Stimulated activated CD4-positive, alpha-beta T cell treated with anti-CD3 and anti-CD28 coated beads, Interleukin-2, amount 100 ng/mL, for 4 hours (primary cell): ENCODE measurements at places on chromosomes 6 and 20.

DNA sequence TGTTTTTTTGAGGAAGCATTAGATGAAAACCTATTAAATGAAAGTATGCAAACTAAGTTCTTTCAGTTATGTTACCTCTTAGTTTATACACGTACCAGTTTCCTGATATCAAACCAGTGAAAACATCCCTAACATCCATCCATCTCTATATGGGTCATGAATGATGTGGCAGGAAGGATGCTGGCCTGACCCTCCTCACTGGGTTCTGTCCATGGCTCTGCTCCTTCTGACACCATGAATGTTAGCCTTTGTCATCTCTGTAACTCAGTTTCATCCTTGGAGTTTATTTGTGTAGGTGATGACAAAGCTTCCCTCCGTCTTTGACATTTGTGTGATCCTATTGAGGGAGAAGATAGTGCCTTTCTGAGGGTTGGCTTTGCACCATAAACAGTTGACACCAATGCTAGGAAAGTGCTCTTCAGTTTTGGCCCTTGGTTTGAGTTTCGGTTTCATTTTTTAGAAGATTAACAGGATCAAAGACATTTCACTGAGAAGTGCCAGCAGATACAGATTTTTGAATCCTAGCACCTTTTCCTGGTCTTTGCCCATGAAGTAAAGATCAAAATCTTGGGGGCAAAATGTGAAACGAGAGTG lies 72.0 kb upstream of the SCGN start:
- no peak for DNase-seq

- no peak for DNase-seq
These were observed 60.9 kb upstream of the KCNQ5 start for GRCh38 chr6:72560721-72561593.

- DNase-seq, result no peak
These were observed 119.7 kb upstream of the NXT1 start for GRCh38 chr20:23230766-23231385.

GRCh38 chr20:55928266-55928665 lies 77.1 kb downstream of the CBLN4 start:
- no peak for DNase-seq

- DNase-seq, result no peak
These were observed 207.4 kb downstream of the SOX4 start for GRCh38 chr6:21800948-21801438.

- DNase-seq, result no peak
These were observed 315 bp upstream of the PDE10A start for GRCh38 chr6:165663377-165663735.

DNA sequence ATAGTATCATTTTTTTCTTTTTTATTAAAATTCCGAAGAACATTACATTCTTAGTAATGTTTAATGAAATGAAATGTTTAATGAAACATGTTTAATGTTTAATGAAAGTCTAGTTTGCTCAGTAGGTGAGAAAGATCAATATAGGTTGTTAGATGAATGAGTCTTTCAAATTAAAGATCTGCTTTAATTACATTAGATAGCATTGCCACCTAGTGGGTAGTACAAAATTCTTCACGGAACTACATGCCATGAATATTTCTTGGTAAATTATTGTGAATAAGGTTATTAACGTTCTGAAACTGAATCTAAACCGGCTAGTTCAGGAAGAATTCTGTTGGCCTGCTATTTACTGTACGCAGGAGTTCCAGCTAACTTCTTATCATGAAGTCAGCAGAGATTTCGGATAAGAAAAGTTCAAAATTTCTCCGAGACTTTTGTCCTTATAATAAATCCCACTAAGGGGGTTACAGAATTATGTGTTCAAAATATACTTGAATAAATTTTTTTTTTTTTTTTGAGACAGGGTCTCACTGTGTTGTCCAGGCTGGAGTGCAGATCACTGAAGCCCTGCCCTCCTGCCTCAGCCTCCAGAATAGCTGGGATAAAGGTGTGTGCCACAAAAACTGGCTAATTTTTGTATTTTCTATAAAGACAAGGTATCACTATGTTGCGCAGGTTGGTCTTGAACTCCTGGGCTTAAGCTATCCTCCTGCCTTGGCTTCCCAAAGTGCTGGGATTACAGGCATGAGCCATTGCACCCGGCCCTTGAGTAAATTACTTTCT lies 7.9 kb upstream of the GMNN start:
- DNase-seq, result no peak

- no peak for DNase-seq
These were observed 42.6 kb downstream of the KIAA1755 start for GRCh38 chr20:38217791-38218565.

DNA sequence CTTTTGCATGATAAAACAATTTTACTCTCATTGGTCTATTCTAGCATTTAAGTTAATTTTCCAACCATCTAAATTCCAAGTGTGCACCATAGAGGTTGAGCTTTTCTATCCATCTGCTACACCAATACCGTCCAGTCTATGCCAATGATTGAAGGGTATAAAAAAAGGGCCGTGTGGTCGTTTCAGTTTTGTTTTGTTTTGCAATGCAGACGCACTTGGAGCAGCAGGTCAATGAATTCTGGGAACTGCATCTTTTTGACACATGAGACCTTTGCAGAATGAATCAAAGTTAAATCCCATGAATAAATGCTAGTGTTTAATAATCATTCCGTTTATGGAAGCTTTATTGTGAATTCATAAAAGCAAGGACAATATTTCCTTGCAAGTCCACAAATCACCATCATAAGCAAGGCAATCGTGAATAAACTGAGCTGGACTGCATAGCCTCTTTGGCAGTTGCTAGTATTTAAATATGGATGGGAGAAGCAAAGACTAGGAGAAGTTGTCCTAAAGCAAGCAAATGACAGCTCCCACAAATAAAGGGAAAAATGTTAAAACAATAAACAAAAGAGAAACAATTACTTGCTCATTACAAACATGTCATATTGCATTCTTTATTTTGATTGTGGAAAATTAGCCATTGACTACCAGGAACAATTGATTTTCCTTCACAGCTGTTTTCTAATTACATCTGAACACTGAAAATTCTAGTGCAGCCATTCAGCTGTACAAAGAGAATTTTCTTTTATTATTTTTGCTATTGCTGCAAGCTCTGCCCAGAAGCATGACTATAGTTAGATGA lies 649.7 kb upstream of the GJE1 start:
- DNase-seq, result no peak

DNA sequence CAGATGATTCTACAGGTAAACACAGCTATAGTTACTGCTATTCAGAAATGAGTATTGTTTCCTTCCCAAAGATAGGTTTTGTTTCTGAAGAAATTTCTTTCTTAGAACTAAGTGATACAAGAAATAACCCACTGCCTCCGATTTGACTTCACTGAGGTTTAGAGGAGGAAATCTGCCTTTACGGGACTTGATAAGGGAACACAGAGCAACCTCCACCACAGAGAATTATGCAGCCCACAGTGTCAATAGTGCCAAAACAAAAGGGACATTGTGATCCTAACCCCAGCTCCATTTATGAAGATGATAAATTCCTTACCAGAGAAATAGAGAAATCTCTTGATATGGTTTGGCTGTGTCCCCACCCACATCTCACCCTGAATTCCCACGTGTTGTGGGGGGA lies 164.6 kb downstream of the ZNF217 start:
- DNase-seq, result no peak

GRCh38 chr6:13327691-13328075 lies 654 bp downstream of the TBC1D7 start:
- DNase-seq, result no peak

- DNase-seq, result no peak
These were observed 210.4 kb downstream of the KCNQ5 start for GRCh38 chr6:72832271-72832670.

GRCh38 chr6:15893556-15894253 lies 230.9 kb upstream of the DTNBP1 start:
- DNase-seq, result no peak

DNA sequence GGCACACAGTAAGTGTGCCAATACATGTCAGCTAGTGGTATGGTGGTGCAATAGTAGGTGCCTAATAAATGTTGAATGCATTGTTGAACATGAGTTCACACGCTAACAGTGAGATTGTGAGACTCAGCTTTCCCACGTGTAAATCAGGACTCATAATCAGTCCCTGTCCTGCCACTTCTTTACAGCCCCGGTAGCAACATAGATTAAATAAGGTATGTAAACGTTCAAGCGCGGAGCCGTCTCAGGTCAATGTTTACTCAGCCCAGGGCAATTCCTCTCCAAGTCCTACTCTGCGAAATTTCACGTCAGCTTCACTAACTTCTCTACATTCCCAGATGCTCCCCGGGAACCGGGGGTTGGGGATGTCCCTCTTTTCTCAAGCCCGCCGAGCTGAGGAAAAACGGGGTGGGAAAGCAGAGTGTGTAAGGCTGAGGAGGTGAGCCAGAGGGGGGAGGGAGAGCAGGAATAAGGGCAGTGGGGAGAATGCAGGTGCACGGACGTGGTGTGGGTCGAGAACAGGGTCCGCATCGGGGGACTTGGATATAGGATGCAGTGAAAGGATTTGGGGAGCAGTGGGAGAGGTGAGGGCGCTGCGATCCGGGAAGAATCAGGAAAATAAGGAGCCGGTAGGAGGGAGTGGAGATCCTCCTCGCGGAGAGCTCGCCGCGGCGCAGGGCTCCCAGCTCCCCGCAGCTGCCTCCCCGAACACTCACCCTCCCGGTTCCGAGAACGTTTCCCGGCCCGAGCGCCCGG lies 544 bp upstream of the TP53INP2 start:
- DNase-seq, result no peak

GRCh38 chr6:42025066-42025844 lies 25.1 kb upstream of the TAF8 start:
- no peak for DNase-seq

DNA sequence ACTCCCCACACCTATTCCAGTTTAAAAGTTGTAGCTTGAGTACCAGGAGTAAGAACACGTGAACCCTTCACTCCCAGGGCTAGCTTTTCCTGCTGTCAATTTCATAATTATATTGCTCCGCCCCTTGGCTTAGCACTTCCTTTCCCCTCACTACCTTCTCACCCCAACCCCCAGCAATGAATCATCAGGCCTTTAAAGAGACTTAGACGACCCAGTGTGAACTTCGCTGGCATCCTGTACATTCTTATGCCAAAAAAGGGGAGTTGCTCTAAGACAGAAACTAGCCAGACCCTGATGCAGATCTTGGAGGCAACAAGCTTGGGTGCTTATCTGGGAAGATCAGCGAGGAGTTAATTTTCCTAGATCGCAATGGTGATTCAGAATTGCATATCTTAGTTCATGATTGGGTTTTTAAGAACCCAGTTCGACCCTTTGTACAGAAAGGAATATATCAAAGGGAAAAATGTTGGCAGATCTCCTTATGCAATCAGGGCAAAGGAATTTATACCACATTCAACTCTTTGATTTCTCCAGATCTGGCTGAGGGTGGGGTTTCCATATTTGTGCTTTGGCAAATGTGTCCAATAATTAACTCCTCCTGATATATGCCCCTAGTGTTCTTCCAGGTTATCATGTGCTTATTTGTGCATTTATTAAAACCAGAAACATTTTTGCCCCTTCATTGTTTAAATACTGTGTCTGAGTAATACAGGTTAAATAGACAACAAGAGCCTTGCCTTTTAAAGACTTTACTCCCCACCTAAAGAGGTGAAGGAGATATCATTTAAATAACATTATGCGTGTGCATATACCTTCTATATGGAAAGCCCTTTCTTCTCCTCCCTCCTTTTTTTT lies 8.1 kb upstream of the ATXN1 start:
- peak; percentile 66 for DNase-seq

DNA sequence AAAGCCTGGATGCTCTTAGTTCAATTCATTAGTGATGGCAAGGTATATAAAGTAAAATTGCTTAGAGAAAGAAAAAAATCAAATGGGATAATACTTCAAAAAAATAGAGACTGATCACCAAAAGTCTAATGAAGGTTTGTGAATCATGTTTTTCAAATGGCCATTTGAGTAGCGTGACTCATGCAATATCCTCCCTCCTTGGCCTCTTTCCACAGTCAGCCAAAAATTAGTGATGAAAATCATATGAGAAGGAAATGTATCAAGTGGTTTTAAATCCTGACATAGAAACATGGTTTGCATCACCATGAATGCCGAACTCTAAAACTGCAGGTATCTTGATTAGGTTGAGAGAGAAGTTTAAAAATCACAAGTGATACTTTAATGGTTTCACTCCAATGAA lies 1.2 kb upstream of the COL19A1 start:
- DNase-seq, result no peak

- no peak for DNase-seq
These were observed 455.1 kb downstream of the ADGRB3 start for GRCh38 chr6:69090132-69090531.

- no peak for DNase-seq
These were observed 8.2 kb downstream of the PRPH2 start for GRCh38 chr6:42714098-42714761.

- no peak for DNase-seq
These were observed 32.2 kb downstream of the KCNB1 start for GRCh38 chr20:49450281-49450721.

- no peak for DNase-seq
These were observed 26.3 kb upstream of the ETV7 start for GRCh38 chr6:36413489-36414480.

DNA sequence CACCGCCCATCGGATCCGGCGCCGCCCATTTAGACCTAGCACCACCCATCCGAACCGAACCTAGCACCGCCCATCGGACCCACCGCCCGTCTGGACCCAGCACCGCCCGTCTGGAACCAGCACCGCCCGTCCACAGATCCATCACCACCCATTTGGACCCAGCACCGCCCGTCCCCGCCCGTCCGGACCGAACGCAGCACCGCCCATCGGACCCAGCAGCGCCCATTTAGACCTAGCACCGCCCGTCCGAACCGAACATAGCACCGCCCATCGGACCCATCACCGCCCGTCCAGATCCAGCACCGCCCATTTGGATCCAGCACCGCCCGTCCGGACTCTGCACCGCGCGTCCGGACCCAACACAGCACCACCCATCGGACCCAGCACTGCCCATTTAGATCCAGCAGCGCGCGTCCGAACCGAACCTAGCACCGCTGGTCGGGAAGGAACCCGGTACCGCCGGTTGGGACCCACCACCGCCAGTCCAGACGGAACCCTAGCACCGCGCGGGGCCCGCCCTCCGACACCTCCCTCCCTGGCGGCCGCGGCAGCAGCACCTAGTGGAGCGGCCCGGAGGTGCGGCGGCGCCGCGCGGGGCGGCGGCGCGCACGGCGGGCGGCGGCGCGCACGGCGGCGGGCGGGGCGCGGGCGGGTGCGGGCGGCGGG lies 348 bp upstream of the AFDN start:
- DNase-seq, result peak; percentile 53

- DNase-seq, result no peak
These were observed 245.1 kb upstream of the PRSS16 start for GRCh38 chr6:27002447-27002846.

DNA sequence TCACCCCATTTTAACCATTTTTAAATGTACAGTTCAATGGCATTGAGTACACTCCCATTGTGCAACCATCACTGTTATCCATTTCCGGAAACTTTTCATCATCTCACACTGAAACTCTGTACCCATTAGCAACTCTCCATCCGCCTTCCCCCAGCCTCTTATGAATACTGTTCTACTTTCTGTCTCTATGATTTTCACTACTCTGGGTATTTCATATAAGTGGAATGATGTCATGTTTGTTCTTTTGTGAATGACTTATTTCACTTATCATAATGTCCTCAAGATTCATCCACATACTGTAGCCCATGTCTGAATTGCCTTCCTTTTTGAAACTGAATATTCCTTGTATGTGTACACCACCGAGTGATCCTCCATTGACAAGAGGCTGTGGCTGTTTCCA lies 92.9 kb upstream of the TOX2 start:
- DNase-seq, result no peak

GRCh38 chr6:33693186-33694105 lies 18.1 kb downstream of the UQCC2 start:
- DNase-seq, result no peak

- no peak for DNase-seq
These were observed 1.6 kb upstream of the ARMC2 start for GRCh38 chr6:108846628-108847027.
